ENCODE measurements at places on chromosomes 12 and 14.

GRCh38 chr12:92027243-92027642 is 118.4 kb downstream of the BTG1 start:
- DNase-seq: no peak

GRCh38 chr14:104171029-104171697 is 32.8 kb downstream of the KIF26A start:
- DNase-seq: no peak

DNA sequence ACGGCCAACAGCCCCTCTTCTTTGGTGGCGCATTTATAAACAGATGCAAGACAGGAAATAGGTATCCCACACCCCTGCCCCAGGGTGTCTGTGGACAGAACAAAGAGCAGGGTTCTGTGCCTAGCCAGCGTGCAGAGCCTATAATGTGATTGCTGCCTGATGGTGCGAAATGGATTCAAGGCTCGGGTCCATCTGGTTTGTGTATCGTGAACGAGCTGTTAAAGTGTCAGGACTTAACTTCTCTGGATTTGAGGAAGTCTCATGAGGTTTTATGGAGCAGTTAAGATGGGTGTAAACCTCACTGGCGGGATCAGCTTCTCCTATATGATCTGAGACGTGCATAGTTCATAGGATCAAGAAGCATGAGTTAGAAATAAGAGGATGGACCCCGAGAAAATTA is 388.7 kb upstream of the TBX3 start:
- DNase-seq: no peak

GRCh38 chr12:2891240-2892053 is 756 bp downstream of the TULP3 start:
- peak; percentile 42 for DNase-seq

DNA sequence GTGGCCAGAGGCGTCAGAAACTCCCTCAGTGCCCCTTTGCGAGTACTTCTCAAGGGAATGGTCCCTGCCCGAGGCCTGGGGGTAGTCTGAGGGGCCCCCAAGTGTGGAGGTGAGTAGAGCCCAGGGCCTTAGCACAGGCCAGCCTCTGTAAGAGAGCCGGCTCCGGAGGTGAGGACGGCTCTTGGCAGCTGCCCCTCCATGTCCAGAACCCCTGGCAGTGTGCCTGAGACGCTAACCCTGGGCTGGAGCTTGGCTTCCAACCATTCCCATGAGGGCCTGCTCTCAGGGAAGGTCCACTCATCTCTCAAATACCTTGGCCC is 61.7 kb downstream of the PRMT8 start:
- no peak for DNase-seq

DNA sequence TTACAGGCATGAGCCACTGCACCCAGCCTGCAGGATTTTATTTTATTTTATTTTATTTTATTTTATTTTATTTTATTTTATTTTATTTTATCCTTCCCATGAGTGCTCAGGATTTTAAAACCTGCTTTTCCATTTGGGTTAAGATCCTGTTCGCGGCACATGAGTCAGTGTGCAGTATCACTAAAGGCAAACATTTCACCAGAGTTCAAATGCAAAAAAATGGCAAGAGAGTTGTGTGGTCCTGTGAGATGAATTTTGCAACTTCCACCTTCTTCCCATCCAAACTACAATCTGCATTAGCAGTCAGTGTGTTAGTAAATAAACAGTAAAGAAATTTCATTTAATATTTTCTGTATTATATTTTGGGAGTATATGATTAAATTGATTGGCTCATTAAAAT is 29.0 kb downstream of the MOAP1 start:
- DNase-seq: no peak

GRCh38 chr12:114684098-114684869 is at the start of gene TBX3:
Gene TBX3, minus strand, starts transcription at chr12:114684175. Its CDS starts 975 bp downstream, at chr12:114683200.
- peak; percentile 40 for DNase-seq

DNA sequence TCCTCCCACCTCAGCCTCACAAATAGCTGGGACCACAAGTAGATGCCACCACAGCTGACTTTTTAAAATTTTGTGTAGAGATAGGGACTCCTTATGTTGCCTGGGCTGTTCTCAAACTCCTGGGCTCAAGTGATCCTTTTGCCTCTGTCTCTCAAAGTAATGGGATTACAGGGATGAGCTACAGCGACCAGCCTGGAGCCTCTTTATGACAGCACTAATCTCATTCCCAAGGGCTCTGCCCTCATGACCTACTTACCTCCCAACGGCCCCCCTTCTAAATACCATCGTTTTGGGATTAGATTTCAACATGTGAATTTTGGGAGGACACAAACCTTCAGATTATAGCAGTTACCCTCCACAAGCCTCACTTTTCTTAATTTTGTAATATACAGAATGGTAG is 150.6 kb upstream of the FUT8 start:
- no peak for DNase-seq

DNA sequence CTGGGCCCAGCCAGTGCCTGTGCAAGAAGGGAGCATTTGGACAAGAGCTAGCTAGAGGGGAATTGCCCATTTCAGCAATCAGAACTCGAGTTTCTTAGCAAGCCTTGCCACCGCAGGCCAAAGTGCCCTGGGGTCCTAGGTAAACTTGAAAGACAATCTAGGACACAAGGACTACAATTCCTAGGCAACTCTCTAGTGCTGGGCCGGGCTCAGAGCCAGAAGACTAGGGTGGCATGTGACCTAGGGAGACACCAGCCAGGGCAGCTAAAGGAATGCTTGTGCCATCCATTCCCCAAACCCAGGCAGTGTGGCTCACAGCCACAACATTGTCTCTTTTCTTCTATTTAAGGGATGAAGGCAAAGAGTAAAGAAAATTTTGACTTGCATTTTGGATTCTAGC is 205.0 kb downstream of the BMP4 start:
- no peak for DNase-seq

DNA sequence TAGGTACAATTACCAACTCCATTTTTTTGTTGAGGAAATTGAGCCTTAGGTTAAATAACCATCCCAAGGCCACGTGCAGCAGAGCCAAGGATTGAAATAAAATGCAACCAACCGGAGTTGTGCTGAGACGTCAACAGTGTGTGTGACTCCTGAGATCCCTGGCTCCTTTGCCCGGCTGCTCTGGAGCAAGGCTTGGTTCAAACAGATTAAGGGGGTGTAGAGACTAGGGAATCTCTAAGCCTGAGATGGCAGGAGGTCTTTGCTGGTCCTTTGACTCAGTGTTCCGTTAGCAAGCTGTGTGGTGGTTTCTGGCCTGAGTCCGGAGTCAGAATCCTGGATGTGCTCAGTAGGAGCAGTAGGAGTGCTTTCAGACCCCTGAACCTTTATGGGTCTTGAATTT is 1.4 kb upstream of the SLC8A3 start:
- DNase-seq: no peak

GRCh38 chr14:102819176-102819628 is 42.0 kb downstream of the TRAF3 start:
- DNase-seq: peak; percentile 86

GRCh38 chr14:93007225-93007997 is 84.5 kb downstream of the CHGA start:
- DNase-seq: no peak

Measured in activated naive CD4-positive, alpha-beta T cell treated with Interleukin-2 at 50 U/mL for 16 hours (primary cell).